Endothelial cell of umbilical vein (primary cell): ENCODE measurements at places on chromosomes 1 and 21. TPM values are rescaled to one million over a fixed set of nuclear protein-coding genes. Genes with fewer than 3 reads are reported as not detected.

- H3K27me3 ChIP-seq: no peaks in the 10 kb centered on the region
- no peaks in the 10 kb centered on the region for H3K4me1 ChIP-seq
- no peak overlapping the region for H3K4me3 ChIP-seq
- no peaks in the 10 kb centered on the region for H3K36me3 ChIP-seq
- DNase-seq: no peak
- H3K27ac ChIP-seq: no peak overlapping the region
Measured at GRCh38 chr1:211715971-211716370, 40.5 kb upstream of the NEK2 start.

Gene RCOR3
- 34.0 and 35.7 TPM in 2 replicates for total RNA-seq

DNA sequence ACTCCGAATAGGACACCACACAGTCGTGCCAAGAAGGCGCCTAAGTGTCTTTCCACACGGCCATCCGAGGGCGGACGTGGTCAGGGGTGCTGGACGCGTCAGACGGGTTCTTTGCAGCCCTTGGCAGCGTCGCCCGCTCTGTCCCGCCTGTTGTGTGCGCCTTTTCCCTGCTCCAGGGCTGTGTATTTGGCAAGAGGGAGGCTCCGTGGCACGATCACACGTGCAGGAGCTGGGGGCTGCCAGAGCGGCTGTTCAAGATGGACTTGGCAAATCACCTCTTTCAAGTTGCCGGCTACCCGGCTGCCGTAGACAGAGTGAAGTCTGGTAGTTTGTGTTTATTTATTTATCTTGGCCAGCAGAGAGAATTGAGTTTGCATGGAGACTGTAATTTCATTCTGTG is 31.9 kb downstream of the PRKCZ start:
- no peaks in the 10 kb centered on the region for H3K27me3 ChIP-seq
- no peaks in the 10 kb centered on the region for H3K36me3 ChIP-seq
- no peak overlapping the region for H3K27ac ChIP-seq
- no peak for DNase-seq
- H3K4me3 ChIP-seq: no peak overlapping the region

Gene PRAMEF13
- not detected in 2 replicates for total RNA-seq

Gene ZMYND12
- 0.33 TPM in 1 of 2 replicates, not detected in the other for total RNA-seq

DNA sequence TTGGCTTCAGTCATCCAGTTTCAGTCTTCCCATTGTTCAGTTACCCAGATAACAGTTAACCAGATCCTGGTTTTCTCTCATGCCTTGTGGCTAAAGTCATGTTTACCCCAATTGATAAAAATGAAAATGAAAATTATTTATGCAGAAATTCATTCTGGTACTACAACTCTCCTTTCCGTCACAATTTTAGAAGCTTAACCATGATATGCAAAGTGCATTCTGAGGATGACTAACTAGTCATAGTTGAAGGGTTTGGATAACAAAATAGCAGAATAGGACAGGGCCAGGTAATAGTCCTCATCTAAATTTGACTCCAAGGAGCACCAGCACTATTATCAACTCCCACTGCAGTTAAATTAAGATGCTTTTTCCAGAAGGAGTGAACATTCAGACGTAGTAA is 94.7 kb downstream of the NTMT2 start:
- H3K27me3 ChIP-seq: no peaks in the 10 kb centered on the region
- H3K27ac ChIP-seq: no peak overlapping the region
- no peak overlapping the region for H3K4me3 ChIP-seq
- H3K36me3 ChIP-seq: no peaks in the 10 kb centered on the region

DNA sequence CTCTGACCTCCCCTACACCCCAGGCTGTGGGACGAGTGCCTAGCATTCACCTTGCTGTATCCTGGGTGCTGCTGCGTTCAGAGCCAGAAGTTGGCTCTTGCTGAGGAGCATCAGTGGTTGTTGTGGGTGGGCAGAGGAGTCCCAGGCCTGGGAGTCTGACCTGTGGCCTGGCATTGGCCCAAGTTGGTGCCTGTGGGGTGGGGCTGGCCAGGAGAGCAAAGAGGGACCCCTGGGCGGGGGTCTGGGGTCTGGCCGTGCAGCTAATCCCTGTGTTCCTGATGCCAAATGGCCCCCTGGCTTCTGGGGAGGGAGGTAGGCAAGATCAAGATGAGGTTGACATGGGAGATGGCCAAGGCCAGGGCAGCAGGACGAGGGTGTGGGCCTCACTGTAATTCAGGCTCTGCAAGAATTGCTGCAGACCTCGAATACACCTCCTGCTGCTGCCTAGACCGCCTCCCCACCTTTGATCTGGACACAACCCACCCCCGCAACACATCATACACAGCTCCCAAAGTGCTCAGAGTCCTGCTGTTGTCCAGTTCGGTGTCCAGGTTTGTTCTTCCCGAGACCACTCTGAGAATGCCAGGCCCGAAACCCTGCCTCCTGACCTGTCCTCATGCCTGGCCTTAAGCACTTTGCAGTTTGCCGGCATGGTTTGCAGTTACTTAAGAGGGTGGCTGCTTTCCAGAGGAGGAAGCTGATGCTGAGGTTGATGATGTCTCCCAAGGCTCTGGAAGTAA is 28.7 kb downstream of the CDK18 start:
- peaks cover 5% of the 10 kb centered on the region for H3K4me1 ChIP-seq
- H3K4me3 ChIP-seq: no peak overlapping the region
- no peaks in the 10 kb centered on the region for H3K36me3 ChIP-seq
- H3K27me3 ChIP-seq: no peaks in the 10 kb centered on the region
- no peak for DNase-seq

DNA sequence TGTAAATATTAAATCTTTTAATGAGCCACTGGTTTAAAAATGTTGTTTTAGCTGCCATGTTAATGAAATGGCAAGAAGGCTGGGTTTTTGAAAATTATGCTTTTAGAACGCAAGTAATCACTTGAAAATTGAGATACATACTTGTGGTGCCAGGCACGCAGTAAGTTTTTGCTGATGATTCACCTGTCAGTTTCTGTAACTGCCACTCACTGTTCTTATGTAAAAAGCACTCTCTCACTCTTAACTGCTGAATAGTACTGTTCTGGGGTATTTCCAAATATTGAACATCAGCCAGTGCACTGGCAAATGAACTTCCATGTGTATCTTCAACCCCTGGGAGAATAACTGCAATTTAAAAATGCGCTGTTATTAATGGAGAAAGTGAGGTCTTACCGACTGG is 17.9 kb downstream of the LGALS8 start:
- H3K27ac ChIP-seq: no peak overlapping the region
- DNase-seq: no peak
- H3K36me3 ChIP-seq: peaks cover 48% of the 10 kb centered on the region
- H3K4me3 ChIP-seq: no peak overlapping the region

GRCh38 chr1:149962039-149962647 is 25.5 kb upstream of the MTMR11 start:
- DNase-seq: peak; percentile 81
- peaks cover 18% of the 10 kb centered on the region for H3K36me3 ChIP-seq
- H3K4me3 ChIP-seq: no peak overlapping the region

DNA sequence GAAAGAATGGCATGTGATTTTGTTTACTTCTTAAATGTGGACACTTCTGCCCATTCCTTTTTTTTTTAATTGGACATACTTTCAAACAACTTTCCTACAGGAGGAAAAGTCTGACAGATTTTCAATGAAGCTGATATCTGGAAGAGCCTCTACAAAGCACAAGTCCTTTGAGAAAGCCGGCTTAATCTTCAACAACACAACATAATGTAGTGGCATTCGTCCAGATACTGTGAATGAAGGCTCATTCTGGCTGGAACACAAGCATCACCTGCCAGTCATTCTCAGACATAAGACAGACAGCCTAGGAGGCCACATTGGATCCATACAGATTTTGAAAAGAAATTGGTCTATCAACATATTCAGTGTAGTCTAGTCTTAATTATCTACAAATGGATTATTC is 4.9 kb downstream of the OTUD7B start:
- H3K27me3 ChIP-seq: no peaks in the 10 kb centered on the region
- no peak for DNase-seq
- no peak overlapping the region for H3K27ac ChIP-seq
- no peak overlapping the region for H3K4me3 ChIP-seq
- no peaks in the 10 kb centered on the region for H3K36me3 ChIP-seq
- H3K4me1 ChIP-seq: peaks cover 9% of the 10 kb centered on the region

DNA sequence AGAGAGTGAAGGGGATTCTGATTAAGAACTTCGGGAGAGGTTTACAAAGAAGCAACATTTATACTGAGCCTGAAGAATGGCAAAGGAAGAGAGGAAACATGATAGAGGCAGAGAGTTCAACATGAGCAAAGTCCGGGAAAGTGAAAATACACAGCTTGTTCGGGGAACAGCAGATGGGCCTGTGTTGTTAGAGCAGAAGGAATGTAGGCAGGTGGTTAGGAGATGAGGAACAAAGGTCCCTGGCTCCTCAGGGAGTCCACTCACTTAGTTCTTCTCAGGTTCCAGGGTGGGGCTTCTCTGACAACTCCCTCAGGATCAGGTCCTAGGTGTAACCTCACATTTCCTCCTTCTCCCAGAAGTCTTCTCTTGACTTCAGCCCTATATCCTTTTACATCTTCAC is 5.1 kb upstream of the ZNF326 start:
- no peaks in the 10 kb centered on the region for H3K36me3 ChIP-seq
- peaks cover 2% of the 10 kb centered on the region for H3K27me3 ChIP-seq
- no peak overlapping the region for H3K4me3 ChIP-seq
- H3K27ac ChIP-seq: no peak overlapping the region

GRCh38 chr1:46491443-46492268 is 2.0 kb downstream of the DMBX1 start:
- H3K4me3 ChIP-seq: no peak overlapping the region
- H3K36me3 ChIP-seq: no peaks in the 10 kb centered on the region

DNA sequence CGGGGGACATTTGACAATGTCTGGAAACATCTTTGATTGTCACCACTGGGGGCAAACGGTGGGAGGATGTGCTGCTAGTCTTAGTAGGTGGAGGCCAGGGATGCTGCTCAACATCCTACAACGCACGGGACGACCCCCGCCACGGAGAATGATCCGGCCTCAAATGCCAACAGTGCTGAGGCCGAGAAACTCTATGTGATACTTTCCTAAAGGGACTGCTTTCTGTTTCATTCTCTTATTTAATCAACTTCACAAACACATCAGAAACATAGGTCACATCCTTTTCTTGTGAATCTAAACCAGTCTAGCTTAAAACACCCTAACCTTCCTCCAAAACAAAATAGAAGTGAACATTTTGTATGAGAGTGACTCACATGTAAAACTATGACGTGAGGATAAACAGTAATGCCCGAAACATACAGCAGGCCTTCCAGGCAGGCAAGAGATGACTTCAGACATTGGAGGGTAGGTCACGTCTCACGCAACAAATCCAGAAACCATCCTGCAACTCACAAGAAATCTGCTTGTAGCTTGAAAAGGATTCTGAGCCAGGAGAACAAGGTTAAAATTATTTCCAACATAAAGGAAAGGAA is 37.2 kb upstream of the ETS2 start:
- no peak overlapping the region for H3K27ac ChIP-seq
- peaks cover 5% of the 10 kb centered on the region for H3K27me3 ChIP-seq
- H3K4me1 ChIP-seq: peaks cover 8% of the 10 kb centered on the region
- no peaks in the 10 kb centered on the region for H3K36me3 ChIP-seq
- no peak for DNase-seq

Gene PLPPR5
- not detected in 2 replicates for total RNA-seq

GRCh38 chr21:35606578-35606977 is 453.7 kb downstream of the SETD4 start:
- no peaks in the 10 kb centered on the region for H3K36me3 ChIP-seq
- no peaks in the 10 kb centered on the region for H3K4me1 ChIP-seq
- no peak overlapping the region for H3K4me3 ChIP-seq
- peaks cover 13% of the 10 kb centered on the region for H3K27me3 ChIP-seq
- DNase-seq: no peak
- no peak overlapping the region for H3K27ac ChIP-seq

Gene PCP4L1
- not detected in 2 replicates for total RNA-seq

DNA sequence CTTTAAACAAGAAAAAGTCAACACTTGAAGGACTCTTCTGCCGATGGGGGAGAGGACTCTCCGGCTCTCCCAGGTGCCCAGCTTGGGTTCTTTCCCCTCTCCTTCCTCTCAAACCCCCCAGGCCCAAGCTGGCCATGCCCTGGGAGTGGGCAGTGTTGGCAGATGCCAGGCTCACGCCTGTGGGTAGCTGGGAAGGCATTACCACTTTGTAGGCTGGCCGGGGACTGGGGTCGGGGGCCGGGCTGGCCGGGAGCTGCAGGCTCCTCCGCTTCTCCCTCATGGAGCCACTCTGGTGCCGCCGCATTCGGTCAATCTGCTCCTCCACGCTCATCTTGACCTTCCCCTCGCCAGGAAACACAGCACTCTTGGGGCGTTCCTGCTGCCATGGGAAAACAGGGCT is 16.4 kb upstream of the GOLT1A start:
- no peaks in the 10 kb centered on the region for H3K36me3 ChIP-seq
- H3K4me1 ChIP-seq: no peaks in the 10 kb centered on the region
- no peaks in the 10 kb centered on the region for H3K27me3 ChIP-seq
- H3K4me3 ChIP-seq: no peak overlapping the region

DNA sequence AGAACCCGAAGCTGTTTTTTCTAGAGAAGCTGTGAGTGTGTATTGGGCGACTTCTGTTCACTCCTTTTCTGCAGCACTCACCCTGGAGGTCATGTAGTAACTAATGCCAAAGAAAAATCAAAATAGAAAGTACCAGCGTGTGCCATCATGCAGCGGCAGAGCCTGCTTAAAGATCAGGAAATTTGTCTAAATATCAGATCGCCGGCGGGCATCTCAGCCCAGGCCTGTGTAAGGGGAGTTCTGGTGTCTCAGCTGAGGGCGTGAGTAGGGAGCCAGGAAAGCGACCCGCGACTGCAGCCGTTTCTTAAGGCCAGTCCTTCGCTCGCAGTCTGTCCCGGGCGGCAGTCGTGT is 768 bp downstream of the EDARADD start:
- peaks cover 3% of the 10 kb centered on the region for H3K4me1 ChIP-seq
- H3K27me3 ChIP-seq: peaks cover 30% of the 10 kb centered on the region
- peak overlapping the region; percentile 12 for H3K4me3 ChIP-seq
- no peaks in the 10 kb centered on the region for H3K36me3 ChIP-seq
- no peak overlapping the region for H3K27ac ChIP-seq

DNA sequence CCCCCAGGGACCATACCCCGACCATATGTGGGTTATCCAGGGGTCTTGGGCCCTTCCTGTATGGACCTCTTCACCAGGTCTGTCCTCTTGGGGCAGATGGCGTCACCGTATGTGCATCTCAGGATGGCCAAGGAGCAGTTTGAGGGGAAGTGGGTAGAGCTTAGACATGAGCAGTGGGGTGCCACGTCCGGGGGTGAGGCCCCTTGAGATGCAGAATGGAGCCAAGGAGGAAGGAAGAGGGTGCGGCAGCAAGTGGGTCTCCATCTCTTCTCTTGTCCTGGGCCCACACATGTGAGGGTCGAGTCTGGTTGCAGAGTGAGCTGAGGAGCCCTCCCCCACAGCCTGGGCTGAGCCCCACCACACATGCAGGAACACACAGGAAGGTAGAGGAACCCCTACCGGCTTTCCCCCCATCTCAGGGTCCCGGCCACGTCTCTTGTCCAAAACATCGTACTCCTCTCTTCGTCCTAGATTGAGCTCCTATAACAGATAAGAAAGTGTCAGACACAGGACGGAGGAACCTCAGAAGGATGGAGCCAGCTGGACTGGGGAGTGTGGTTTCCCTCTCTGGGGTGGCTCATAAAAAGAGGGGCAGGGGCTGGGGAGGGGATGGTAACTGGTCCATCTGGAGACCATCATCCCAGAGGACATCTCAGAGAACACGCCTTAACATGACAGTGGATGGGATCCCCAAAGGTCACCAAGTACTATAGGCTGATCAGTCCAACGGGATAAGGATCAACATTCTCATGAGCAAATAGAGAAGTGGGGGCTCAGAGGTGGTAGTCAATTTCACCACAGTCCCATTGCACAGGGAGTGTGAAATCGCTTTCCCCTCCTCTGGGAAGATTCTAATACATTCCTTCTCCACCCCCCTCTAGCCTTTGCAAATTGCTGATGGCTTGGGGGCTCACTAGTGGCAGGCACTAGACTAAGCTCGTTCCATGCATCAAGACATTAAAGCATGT is 79.9 kb downstream of the CD247 start:
- no peak overlapping the region for H3K27ac ChIP-seq
- H3K27me3 ChIP-seq: no peaks in the 10 kb centered on the region
- no peaks in the 10 kb centered on the region for H3K4me1 ChIP-seq
- H3K36me3 ChIP-seq: no peaks in the 10 kb centered on the region
